ENCODE measurements at places on chromosomes 11 and 22.

- DNase-seq = no peak
These were observed 555.7 kb upstream of the CADM1 start for GRCh38 chr11:116059919-116060318.

- no peak for DNase-seq
These were observed 3.4 kb downstream of the TRPT1 start for GRCh38 chr11:64222651-64223000.

DNA sequence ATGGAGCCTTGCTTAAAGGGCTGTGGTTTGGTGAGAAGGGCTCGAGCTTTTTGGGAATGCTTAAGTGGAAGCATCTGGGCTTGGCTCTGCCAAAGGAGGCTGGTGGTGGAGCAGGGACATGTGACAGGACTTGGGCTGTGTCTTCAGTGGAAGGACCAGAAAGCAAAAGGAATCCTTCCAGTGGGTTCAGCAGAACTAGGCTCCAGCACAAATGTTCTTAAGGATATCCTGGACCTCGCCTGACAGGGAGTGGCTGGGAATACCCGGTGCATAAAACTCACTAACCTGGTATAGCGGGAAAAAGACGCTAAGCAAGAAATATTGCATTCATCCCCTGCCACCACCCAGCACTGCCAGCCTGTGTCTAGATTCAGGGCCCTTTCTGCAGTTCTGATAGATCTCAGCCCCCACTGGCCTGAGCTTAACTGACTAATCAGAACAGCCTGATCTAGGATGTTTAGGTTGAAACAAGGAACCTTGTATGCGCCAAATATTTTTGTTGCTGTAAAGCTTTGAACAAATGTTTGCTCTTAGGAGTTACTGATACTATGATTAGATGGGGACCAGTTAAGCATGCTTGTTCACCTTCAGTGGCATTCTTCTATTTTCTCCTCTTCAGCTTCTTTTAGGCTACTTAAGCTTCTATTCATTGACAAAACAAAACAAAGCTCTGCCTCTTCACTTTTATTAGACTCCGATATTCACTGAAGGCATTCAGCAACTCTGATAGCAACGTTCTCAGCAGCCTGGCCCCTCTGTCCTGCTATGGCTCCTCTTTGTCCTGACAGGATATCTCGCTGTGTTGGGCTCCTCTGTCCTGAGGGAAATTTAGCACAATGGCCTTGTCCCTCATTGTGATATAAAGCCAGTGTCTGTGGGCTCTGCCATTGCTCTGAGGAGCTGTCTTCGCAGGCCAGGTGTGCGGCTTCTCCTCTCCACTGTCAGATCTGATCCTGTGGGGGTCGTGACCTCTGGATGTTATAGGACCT, 25.0 kb downstream of the PPFIBP2 start:
- no peak for DNase-seq

DNA sequence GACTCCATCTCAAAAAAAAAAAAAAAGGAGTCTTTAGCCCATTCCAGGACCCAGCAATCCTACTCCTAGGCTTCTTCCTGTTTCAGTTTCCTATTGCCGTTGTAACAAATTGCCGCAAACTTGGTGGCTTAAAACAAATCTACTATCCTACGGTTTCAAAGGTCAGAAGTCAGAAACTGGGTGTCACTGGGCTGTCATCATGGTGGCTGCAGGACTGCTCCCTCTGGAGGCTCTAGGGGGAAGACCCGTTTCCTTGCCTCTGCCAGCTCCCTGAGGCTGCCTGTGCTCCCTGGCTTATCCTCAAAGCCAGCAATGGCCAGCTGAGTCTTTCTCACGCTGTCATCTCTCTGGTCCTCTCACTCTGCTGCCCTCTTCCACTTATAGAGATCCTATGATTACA, 8.7 kb upstream of the DAGLA start:
- DNase-seq = no peak

DNA sequence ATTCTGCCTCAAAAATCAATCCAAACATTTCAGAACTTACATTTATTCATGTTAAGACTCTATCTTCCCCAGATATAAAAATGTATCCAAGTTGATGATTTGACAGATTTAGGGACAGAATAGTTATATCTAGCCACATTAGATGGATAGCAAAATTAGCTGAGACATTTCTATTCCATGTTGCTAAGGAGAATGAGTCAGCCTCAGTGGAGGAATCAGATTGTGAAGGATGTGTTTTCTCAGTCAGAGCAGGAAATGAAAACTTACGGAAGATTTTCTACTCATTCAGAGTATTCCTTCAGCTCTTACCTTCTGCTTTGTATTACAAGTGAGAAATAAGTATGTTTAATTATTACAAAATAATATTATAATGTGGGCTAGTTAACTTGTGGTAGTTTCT, 556.3 kb upstream of the ANO3 start:
- no peak for DNase-seq
